ENCODE measurements at places on chromosomes 7 and 10.
A peak's percentile ranks its signal among the peaks of the same experiment; 100 is the strongest.

- DNase-seq, result peak; percentile 23
Measured at GRCh38 chr7:137685433-137686164, 161.2 kb downstream of the DGKI start.

- DNase-seq, result no peak
Measured at GRCh38 chr7:35253460-35253709, 515 bp downstream of the TBX20 start.

- no peak for DNase-seq
Measured at GRCh38 chr10:126235979-126236851, 152.1 kb downstream of the ADAM12 start.

- no peak for DNase-seq
Measured at GRCh38 chr7:24427048-24427447, 143.1 kb downstream of the NPY start.

DNA sequence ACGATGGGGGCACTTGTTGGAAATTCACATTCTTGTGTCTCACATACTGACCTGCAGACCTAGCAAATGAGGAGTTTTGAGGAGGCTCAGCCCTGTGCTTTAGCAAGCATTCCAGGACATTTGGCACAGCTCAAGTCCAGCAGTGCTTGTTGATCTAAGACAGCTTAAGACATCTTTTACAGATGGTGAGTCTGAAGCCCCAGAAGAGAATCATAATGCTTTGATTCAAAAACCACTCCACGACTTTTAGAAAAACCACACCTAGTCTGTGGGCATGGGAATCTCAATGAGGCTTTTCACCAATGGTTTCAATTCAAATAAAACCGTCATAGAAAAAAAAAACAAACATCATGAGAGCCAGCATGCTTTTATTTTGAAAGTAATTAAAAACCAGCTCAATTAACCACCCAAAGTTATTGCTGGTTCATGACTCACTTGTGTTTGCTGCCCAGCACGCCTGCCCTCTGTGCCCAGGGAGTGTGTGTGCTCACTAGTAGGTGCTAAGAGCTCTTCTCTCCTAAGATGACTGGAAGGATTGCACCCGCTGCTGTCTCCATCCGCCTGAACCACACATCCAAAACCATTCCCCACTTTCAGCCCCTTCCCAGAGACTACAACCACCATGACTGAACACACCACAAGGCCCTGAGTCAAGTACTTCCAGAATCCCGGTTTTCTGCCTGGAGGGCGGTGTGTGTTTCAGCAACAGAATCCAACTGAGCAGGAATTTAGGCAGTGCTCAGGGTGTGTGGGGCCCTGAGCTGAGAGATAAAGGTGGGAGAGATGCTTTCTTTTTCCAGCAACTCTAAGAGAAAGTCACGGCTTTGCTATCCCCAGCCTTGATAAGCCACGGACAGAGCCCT is 130.2 kb upstream of the ADAM12 start:
- no peak for DNase-seq

GRCh38 chr10:113995201-113995600 is 48.5 kb upstream of the ADRB1 start:
- no peak for DNase-seq

GRCh38 chr7:141511676-141512396 is 39.4 kb upstream of the AGK start:
- no peak for DNase-seq

DNA sequence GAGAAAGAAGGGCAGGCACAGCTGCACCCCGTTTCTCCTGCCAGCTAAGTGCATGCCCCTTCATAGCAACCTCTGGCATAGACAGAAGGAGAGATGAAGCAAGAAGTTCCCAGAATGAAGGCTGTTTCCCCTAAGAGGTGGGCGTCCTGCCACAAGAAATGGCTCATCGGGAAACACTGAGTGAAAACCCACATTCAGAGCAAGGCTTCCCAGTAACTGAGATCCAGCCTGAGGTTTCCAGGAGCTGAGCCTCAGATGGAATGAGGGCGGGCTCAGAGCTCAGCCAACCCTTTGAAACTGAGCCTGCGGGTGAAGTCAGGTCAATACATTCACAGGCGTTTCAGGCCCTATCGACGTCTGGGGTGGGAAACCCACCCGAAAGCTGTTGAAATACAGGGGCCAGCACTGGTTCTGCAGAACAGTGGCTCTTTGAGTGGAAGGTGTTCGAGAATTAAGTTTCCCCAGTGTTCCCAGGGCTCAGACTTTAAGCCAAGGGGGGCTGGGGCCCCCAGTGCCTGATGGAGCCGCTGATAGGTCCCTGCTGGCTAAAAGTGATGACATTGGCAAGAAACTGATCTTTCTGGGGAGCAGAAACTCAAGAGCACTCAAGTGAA is 510.2 kb downstream of the RPS24 start:
- DNase-seq, result peak; percentile 97

GRCh38 chr7:4472728-4473127 is 209.4 kb upstream of the FOXK1 start:
- DNase-seq, result no peak

DNA sequence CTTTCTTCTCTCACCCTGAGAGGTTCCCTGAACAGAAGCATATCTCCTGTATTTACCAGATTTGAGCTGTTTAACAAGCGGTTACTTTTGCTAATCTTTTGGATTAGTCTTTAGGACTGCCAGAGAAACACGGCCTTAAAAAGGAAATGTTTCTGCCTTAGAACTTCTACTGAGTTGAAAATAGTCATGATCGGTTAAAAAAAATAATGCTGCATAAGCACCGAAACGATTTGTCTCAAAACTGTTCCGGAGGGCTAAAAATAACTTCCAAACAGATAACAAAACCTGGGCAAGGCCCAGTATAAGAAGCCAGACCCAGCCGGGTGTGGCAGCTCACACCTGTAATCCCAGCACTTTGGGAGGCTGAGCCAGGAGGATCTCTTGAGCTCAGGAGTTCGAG is 43.3 kb upstream of the CYTH3 start:
- DNase-seq, result no peak

- DNase-seq, result no peak
Measured at GRCh38 chr7:1975179-1975578, 257.6 kb downstream of the MAD1L1 start.

All from fibroblast of upper back skin (primary cell).